Endodermal cell (in vitro differentiated cells): ENCODE measurements at places on chromosomes 11 and 22. TPM values are rescaled to one million over a fixed set of nuclear protein-coding genes. Genes with fewer than 3 reads are reported as not detected.

- H3K4me1 ChIP-seq, result no peaks in the 10 kb centered on the region
- no peak overlapping the region for H3K27ac ChIP-seq
- H3K27me3 ChIP-seq, result no peaks in the 10 kb centered on the region
- H3K4me3 ChIP-seq, result no peak overlapping the region
Observed at GRCh38 chr22:49427341-49427740, 400.3 kb downstream of the BRD1 start.

DNA sequence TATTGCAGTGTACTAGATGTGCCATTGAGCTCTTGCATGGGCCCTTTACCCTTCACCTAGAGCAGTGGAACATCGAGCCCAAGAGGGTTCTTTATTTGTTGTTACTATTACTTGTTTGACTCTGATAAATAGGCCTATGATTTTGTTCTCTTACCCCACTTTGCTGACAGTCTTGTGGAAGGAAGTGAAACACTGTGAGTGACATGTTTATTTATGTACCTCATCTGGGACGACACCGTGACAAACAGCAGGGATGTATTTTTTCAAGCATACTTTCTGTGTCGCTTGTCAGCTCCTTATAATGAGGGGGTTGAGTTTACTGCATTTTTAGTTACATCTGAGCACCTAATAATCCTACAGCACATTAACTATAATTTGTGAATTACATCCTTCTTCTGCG is 1010.3 kb upstream of the TENM4 start:
- DNase-seq, result no peak
- no peak overlapping the region for H3K4me3 ChIP-seq
- no peaks in the 10 kb centered on the region for H3K4me1 ChIP-seq
- H3K27me3 ChIP-seq, result no peaks in the 10 kb centered on the region

DNA sequence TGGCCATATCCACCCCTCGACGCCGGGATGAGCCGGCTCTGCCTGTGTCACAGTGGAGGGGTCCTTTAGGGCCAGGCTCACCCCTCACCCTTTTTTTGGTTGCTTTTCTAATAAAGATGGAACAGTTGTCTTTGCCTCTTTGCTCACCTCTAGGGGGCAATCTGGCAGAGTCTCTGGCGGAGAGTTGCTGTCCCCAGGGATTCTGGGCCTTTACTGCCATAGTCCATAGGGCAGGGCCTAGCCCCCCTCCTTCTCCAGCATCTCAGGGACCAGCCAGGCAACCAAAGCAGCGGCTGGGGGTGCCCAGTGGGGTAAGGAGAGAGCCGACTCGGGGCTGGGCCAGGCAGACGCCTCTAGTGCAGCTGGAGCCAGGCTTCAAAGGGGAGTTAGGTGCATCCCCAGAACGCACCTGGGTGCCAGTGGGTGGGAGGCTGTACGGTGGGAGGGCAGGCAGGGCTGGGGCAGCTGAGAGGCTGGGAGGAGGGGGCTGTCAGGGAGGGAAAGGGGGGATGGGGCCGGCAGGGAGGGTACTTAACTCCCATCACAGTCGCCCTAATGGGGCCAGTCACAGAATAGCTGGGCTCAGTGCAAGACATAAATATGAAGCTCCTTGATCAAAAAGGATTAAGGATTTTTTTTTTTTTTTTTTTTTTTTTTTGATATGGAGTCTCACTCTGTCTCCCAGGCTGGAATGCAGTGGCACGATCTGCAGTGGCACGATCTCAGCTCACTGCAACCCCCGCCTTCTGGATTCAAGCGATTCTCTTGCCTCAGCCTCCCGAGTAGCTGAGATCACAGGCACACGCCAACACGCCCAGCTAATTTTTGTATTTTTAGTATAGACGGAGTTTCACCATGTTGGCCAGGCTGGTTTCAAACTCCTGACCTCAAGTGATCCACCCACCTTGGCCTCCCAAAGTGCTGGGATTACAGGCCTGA is 2.5 kb upstream of the SUSD2 start:
- H3K27ac ChIP-seq, result no peak overlapping the region
- H3K36me3 ChIP-seq, result peaks cover 8% of the 10 kb centered on the region
- H3K27me3 ChIP-seq, result no peaks in the 10 kb centered on the region
- DNase-seq, result peak; percentile 76
- no peak overlapping the region for H3K4me3 ChIP-seq

- DNase-seq, result peak; percentile 86
- no peaks in the 10 kb centered on the region for H3K27me3 ChIP-seq
- peaks cover 46% of the 10 kb centered on the region for H3K36me3 ChIP-seq
- H3K4me1 ChIP-seq, result peaks cover 16% of the 10 kb centered on the region
Observed at GRCh38 chr22:32206774-32207758, 2.2 kb upstream of the RFPL2 start.

DNA sequence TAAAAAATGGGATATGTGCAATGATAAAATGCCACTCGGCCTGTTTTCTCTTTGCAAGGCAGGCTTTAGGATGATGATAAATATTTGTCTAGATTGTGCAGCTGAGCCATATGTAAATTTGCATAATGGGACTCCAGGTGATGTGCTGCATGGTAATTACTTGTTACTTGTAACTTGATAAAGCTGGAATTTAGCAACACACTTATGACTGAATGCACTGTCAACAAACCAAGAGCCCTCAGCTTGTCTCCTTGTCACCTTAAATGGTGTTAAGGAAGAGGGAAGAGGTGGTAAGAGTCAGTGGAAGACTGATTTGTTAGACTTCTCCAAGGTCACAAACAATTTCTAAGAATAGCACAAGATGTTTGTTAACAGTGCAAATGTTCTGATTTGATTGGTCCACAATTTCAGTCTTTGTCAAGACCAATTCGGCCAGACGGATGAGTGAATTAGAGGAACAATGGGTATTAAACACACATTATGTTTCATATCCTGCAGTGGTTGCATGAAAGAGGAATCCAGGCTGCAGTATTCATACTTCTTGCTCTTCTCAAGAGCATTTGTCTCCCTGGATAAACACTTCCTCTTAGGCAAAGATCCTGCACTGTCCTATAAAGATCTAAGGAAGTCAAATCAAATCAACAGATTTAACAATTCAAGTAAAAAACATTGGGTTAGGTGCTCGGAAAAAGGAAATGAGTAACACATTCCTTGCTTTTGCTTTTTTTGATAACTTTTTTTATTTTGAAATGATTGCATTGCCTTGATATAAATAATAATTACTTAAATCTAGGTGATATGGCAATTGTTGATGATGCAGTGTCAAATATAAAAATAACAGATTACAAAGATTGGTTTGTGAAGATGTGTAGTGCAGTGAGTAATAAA is 448.3 kb upstream of the DDI1 start:
- no peaks in the 10 kb centered on the region for H3K36me3 ChIP-seq
- no peak overlapping the region for H3K4me3 ChIP-seq
- no peak overlapping the region for H3K27ac ChIP-seq
- peaks cover 6% of the 10 kb centered on the region for H3K4me1 ChIP-seq
- DNase-seq, result no peak

DNA sequence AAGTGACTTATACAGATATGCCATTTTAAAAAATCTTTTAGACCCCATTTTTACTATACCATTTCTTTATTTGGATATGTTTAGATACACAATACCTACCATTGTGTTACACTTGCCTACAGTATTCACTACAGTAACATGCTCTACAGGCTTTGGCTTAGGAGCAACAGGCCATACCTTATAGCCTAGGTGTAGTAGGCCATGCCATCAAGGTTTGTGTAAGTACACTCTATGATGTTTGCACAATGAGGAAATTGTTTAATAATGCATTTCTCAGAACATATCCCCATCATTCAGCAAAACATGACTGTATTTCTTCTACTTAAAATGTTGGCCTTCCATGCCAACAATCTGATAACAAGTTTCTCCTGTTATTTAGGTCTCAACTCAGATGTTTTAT is 1559.5 kb upstream of the TENM4 start:
- no peaks in the 10 kb centered on the region for H3K36me3 ChIP-seq
- H3K4me1 ChIP-seq, result no peaks in the 10 kb centered on the region
- DNase-seq, result no peak
- H3K27ac ChIP-seq, result no peak overlapping the region
- no peak overlapping the region for H3K4me3 ChIP-seq

DNA sequence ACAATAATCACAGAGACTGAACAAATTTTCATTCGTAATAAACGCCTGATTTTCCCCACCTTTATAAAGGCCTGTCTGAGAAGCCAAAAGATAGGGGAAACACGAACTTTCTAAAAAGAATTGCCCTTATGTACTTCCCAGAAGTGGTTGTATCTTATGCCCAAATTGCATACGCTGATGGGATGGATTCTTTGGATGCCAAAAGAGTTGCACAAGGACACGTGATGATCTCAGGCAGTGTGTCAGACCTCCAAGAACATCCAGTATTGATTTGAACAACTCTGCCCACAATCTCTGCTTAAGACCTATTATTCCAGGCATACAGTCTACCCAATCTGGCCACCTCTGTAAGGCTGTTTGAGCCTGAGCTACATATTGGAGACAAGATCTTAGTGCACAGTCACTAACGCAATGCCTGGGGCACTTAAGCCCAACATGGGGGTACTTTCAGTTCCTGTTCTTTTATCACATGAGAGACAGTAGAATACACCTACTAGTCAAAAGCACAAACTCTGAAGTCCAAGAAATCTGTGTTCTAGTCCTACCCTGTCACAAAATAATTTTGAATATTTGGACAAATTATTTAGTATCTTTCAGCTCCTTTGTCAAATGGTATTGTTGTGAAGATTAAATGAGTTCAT is 38.9 kb downstream of the OR10A6 start:
- H3K36me3 ChIP-seq, result peaks cover 26% of the 10 kb centered on the region
- H3K4me1 ChIP-seq, result no peaks in the 10 kb centered on the region

DNA sequence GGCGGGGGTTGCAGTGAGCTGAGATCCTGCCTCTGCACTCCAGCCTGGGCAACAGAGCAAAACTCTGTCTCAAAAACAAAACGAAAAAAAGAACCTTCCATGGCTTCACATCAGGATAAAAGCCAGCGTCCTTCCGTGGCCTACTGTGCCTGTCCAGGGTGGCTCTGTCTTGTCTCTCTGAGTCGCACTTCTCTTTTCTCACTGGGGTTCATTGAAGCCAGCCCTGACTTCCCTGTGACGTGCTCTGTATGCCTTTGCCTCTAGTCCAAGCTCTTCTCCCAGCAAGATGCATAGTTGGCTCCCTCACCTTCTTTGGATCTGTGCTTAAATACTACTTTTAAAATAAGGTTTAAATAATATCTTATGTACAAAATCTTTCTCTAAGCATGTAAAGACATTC is 11.6 kb downstream of the ATXN10 start:
- no peak overlapping the region for H3K27ac ChIP-seq
- no peaks in the 10 kb centered on the region for H3K4me1 ChIP-seq
- no peak for DNase-seq
- no peak overlapping the region for H3K4me3 ChIP-seq
- no peaks in the 10 kb centered on the region for H3K27me3 ChIP-seq

GRCh38 chr22:45678961-45679912 is 7.6 kb downstream of the ATXN10 start:
- H3K4me3 ChIP-seq, result no peak overlapping the region
- H3K36me3 ChIP-seq, result peaks cover 4% of the 10 kb centered on the region
- DNase-seq, result no peak
- H3K27me3 ChIP-seq, result no peaks in the 10 kb centered on the region
- no peaks in the 10 kb centered on the region for H3K4me1 ChIP-seq

- H3K4me3 ChIP-seq, result no peak overlapping the region
- no peak overlapping the region for H3K27ac ChIP-seq
- no peaks in the 10 kb centered on the region for H3K36me3 ChIP-seq
- H3K4me1 ChIP-seq, result no peaks in the 10 kb centered on the region
- no peaks in the 10 kb centered on the region for H3K27me3 ChIP-seq
Observed at GRCh38 chr11:64458997-64459396, 100.0 kb downstream of the RPS6KA4 start.

- no peaks in the 10 kb centered on the region for H3K36me3 ChIP-seq
- no peak for DNase-seq
- no peak overlapping the region for H3K4me3 ChIP-seq
- no peaks in the 10 kb centered on the region for H3K4me1 ChIP-seq
Observed at GRCh38 chr11:19370100-19370861, 129.5 kb upstream of the E2F8 start.

Gene PITPNM1
- total RNA-seq, result 45.6 to 109 TPM (median 104 TPM) in 3 replicates

Gene CATSPER1
- total RNA-seq, result not detected in 2 replicates

Gene ANKK1
- not detected in 3 replicates for total RNA-seq

Gene KRTAP5-10
- total RNA-seq, result not detected in 2 replicates

Gene P4HA3
- total RNA-seq, result not detected in 2 replicates

Gene NAV2
- 35.4 to 38.3 TPM (median 37.1 TPM) in 3 replicates for total RNA-seq

Gene VPREB1
- not detected in 3 replicates for total RNA-seq
